ENCODE measurements at places on chromosomes 5 and 9.

GRCh38 chr9:117355542-117355941 is 59.3 kb downstream of the ASTN2 start:
- DNase-seq, result no peak

GRCh38 chr5:58185397-58185796 is 274.5 kb downstream of the PLK2 start:
- DNase-seq, result no peak

DNA sequence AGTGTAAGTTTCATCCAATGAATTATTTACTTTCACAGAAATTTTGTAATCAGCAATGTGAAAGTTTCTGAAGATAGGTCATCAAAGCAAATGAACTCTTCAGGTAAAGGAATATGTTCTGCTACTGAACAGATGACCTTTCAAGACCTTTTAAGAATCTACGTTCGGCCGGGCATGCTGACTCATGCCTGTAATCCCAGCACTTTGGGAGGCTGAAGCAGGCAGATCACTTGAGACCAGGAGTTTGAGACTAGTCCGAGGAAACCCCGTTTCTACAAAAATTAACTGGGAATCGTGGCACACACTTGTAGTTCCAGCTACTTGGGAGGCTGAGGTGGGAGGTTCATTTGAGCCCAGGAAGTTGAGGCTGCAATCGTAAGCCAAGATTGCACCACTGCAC is 578.4 kb upstream of the COX7C start:
- DNase-seq, result no peak

DNA sequence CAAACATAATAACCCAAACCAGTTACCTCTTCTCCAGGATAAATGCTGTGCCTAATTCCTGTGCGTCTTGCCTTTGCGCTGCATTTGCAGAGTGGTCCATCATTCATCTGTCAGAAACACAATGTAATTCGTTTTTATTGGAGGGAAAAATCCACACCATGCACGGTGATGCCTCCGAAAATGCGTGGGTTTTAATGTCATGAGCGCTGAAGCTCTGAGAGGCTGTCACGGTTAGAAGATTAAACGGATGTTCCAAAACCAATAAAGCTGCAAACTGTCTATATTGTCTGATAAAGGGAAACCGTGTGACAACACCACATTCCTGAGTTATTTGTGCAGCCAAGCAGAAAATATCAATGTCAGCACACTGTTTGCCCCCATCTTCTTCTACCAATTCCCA is 27.4 kb downstream of the DROSHA start:
- no peak for DNase-seq

DNA sequence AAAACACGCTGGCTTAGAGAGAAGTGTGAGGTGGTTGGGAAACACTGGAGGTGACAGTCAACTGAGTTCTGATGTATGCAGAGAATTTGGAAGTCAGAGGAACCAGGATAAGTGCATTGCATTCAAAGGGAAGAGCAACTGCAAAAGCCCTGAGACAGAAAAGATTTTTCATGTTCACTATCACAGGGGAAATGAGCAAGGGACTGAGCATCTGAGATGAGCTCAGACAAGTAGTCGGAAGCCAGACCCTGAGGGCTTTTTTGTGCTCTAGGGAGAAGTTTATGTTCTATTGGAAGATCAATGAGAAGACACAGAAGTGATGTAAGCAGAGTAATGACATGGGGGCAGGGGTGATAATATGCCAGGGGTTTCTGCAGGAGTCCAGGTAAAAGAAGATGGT is 97.5 kb downstream of the HTR4 start:
- DNase-seq, result no peak

GRCh38 chr9:136365775-136366222 is 2.3 kb upstream of the DNLZ start:
- no peak for DNase-seq

DNA sequence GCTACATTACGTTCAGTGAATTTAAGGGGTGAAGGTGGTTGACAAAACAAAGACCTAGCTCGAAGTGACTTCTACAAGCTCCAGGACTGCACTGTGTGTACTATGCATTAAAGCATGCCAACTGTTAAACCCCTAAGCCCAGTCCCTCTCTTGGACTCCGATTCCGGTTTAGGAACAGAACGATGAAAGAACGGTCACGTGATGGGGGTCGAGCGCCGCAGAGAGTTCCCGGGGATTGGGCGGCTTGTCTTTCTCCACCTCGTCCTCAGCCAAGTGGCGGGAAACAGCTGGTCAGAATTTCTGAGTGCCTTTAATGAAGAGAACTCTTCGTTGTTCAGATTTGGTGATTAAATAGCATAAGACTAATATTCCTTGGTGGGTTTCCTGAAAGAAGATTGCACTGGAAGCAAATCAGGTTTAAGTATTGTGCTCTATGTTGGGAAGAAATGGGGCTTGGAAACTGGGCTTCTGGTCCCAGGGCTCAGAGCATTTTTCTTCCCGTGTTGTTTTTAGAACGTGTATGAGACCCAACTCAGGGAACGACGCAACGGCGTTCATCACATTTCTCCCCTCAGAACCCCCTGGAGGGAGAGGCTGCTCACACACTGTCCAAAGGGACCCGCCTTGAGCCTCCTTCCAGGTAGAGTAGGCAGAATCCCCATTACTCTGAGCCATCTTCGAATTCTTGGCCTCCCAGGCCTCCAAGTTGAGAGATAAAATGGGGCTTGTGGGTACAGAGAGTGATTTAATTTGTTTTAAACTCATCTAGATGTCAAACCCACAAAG is 25.3 kb downstream of the IRX2 start:
- no peak for DNase-seq

- no peak for DNase-seq
Measured at GRCh38 chr5:13956471-13956870, 12.0 kb upstream of the DNAH5 start.

DNA sequence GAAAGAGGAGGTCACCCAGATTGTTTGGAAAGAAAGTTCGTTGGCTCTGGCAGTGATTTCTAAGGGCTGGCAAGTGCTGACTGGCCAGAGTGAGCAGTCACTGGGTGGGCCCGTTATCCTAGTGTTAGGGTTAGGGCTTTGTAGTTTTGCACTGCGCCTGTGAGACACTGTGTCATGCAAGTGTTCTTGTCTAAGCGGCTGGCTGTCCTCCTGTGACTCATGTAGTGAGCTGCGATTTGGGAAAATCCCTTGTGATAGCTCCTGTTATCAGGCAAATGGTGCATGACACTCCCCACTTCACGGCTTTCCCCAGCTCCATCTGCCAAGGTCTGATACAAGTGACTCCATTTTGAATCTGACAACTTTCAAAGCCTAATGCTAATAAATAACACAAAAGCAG is 526.0 kb upstream of the ADAMTS16 start:
- DNase-seq, result no peak

DNA sequence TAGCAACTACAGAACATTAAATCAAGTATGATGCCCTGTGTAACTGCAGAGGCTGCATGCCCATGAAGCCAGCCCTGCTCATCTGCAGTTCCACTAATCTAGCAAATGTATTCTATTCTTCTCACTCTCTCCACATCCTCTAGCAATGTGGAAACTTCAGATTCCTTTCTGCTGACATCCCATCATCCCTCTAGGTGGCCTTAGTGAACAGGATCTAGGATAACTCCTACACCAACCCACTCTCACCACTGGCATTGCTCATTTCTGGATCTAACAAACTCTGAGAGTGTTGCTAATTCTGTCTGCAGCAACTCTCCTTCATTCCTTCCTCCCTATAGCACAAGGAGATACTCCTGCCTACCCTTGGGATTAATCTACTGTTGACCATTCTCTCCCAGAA is 80.8 kb downstream of the FAM81B start:
- no peak for DNase-seq

- DNase-seq, result no peak
Measured at GRCh38 chr5:135231289-135231688, 167.7 kb downstream of the MACROH2A1 start.

GRCh38 chr9:95852059-95853032 is 23.1 kb upstream of the ERCC6L2 start:
- no peak for DNase-seq

DNA sequence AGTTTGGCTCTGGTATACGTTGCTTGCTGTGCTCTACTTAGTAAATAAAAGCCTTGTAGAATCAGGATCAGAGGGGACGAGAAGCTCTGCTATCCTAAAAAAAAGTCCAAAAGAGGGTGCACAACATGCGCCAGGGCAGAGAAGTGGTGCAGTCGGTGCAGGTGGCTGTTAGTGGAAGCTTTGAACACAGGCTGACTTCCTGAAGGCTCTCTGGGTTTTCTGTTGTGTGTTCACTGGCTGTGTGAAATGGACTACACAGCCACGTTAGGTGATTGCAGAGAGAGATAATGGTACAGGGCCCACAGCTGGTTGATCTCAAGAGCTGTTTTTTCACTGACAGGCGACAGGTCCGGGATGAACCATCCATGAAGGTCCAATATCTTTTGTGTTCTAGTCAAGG is 167.4 kb downstream of the TMEM167A start:
- no peak for DNase-seq

- no peak for DNase-seq
Measured at GRCh38 chr5:96172436-96172835, 210.8 kb upstream of the ELL2 start.

- no peak for DNase-seq
Measured at GRCh38 chr5:38641003-38641402, 84.6 kb upstream of the LIFR start.

DNA sequence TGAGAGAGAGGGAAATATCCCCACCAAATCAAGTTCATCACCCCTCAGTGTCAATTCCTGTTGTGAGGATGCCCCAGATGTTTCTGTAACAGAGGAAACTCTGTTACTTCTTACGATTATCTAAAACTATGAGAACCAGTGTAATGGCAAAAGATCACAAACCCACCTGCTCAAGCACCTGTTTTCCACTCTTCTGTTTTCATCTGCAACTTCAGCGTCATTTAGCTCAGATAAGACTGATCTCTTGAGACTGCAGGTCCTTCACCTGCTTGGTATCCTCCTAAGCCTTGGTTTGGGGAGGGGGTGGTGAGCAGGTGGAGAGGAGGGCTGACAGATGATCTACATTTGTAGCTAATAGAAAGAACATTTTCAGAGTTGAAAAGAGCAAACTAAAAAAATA is 229.3 kb downstream of the SLF1 start:
- no peak for DNase-seq

GRCh38 chr5:68839019-68839552 is 254.7 kb upstream of the SLC30A5 start:
- no peak for DNase-seq

- DNase-seq, result peak; percentile 70
Measured at GRCh38 chr5:59768152-59769040, 125.1 kb downstream of the PDE4D start.

GRCh38 chr5:94309141-94309540 is 309.3 kb downstream of the KIAA0825 start:
- DNase-seq, result no peak

- no peak for DNase-seq
Measured at GRCh38 chr9:121344184-121344583, 25.9 kb downstream of the STOM start.

DNA sequence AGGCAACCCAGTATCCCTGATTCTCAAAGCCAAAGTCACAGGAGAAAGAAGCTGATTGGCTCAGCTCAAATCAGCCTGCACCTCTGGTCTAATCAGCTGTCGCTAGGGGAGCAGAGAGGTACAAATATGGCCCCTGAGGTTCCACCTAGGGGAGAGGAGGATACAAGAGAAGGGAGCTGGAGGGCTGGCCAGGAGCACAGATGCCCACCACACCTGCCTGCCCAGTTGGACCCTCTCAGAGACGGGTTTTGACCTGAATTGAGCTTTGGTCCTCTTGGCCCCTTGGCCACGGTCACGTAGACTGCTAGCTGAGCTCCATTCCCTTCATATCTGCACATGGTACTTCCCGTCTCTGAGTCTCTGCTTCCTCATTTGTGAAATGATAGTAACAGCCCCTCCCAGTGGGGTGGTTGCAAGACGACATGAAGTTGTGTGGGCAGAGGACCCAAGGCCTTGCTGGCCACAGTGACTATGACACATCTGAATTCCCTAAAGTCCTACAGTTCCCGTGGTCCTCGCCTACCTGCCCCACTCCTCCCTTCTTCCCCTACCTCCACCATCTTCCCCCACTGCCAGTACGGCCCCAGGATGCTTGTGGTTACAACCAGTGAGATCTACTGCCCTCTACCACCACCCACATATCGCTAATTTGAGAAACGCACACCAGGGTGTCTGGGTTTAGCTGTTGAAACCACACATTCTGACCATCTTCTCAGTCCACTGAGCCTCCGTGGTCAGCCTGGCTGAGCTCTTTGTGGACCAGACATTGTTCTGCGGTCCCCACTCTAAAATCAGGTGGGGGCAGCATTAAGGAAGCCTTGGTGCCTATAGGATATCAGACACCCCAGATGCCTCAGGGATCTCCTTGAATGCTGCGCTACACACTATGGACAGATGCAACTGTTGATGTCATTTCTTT is 60.3 kb upstream of the NEK6 start:
- DNase-seq, result no peak

- DNase-seq, result no peak
Measured at GRCh38 chr5:73039082-73039481, 81.3 kb upstream of the TMEM171 start.

- DNase-seq, result no peak
Measured at GRCh38 chr5:158789441-158789840, 310.3 kb downstream of the EBF1 start.

- DNase-seq, result no peak
Measured at GRCh38 chr5:126967808-126968466, 62.4 kb downstream of the MARCHF3 start.

GRCh38 chr9:138073408-138073807 is 195.8 kb downstream of the CACNA1B start:
- peak; percentile 6 for DNase-seq

DNA sequence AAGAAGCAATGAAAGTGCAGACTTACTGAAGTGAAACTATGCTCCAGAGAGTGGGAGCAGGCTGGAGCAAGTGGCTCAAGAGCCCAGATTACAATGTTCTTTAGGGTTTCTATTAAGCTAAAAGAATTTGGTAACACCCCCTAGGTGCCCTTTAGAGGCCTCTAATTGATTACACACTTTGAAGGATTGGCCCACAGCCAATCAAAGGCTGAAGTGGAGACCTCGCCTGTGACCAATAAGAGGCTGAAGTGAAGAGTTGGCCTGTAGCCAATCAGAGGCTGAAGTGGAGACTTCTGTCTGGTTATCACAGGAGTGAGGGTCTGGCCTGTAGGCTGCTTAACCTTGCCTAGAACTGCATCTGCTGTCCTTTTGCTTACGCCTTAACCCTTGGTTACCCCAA is 46.7 kb upstream of the SPATA31C2 start:
- DNase-seq, result no peak

DNA sequence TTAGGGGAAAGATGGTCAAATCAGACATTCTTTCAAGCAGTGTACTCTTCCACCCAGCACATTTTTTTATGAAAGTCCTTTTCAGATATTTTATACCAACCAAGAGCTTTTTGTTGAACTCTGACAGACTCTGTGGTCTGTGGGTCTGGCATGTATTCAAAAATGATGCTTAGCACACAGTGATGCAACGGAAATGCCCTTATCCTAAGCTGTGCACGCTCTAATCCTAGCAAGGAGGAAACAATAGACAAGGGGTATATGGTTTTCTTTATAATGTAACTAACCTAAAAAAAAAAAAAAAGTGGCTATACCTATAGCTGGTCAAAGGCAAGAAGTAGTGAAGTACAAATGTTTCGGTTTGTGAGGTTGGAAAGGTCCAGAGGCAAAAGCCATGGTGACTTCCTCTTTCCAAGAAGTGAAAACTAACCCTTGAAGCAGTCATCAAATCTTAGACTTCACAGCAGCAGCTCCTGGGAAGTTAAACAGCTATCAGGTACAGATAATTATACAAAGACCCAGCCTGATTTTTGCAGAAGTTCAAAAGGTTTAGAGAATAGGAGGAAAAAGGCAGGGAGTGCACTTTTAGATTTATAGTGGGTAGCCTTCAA is 82.5 kb downstream of the SEMA6A start:
- no peak for DNase-seq
